ENCODE measurements at places on chromosomes 1 and 21.

DNA sequence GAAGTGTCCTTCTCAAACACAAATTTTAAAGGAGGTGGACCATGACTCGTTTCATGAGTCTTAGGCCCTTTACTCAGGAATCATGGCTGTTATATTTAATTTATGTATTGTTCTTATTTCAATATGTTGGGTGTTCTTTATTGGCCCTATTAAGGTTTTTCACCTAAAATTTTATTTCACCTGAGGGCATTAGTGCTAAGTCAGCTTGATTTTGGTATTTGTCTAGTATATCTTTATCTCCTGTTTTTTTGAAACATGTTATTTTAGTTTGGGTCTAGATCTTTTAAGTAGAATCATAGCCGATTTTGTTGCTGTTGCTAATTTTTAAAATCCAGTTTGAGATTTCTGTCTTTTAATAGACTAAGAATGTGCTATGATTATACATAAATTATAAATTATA, 430.4 kb downstream of the RPS6KC1 start:
- DNase-seq: no peak

GRCh38 chr1:212218065-212218464, 67.1 kb upstream of the PPP2R5A start:
- DNase-seq: no peak

DNA sequence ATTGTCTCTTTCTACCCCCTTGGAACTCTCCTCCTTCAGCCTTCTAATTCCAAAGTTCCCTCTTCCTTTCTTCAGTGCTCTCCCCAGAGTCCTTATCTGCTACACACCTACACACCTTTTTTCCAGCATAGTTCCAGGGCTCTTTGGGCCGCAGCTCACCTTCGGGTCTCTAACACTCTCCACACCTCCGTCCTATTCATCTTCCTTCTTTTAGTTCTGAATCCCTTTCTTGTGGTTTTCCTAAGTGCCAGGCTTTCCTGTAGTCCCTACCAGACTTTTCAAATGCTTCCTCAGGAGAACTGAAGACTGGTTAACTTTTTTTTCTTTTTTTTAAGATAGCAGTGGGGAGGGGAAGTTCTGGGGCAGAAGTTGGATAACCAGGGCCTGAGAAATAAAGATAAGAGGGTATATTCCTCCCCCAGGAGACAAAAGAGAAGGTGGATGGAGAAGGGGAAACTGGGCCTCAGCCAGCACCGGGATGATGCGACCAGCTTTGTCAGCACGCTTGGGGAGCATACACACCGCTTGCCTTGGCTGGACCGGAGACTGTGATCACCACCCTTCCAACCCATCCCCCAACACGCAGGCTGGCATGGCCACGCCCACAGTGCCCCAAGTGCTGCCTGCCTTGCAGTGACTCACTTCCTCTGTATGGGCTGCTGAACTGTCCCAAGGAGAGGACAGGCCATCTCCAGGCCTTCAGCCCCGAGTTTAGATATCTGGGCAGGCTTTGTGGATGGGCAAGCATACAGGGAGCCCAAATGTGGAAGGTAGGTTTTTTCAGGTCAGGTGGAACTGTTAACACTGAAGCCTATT, 2.5 kb upstream of the CERS2 start:
- peak; percentile 63 for DNase-seq

DNA sequence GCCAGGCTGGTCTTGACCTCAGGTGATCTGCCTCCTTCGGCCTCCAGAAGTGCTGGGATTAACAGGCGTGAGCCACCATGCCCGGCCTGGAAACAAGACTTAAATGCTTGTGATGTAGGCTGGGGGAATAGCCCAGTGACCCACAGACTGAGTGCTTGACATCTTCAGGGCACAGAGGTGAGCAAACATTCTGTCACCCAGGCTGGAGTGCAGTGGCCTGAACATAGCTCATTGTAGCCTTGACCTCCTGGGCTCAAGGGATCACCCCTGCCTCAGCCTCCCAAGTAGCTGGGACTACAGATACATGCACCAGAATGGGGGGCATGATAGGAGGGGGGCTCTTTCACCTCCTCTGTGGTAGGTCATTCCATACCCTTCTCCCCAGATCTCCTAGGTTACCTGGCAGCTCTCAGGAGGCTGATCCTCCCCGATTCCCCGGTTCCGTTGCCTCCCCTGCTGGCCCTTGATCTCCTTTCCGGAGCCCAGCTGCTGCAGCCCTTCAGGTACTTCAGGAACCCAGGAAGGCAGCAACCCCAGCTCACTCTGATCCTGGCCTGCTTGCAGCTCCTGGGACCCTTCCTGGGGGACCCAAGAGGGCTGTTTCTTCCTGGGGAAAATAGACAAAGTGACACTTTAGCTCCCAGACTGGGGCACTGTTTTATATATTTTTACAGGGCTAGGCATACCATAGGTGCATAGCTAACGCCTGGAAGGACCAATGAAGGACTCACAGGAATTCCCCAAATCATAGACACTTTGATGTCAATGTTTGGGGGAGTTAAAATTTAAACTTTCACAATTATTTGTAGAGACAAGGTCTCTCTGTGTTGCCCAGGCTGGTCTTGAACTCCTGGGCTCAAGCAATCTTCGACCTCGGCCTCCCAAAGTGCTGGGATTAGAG, 11.8 kb downstream of the SPATA21 start:
- DNase-seq: no peak

DNA sequence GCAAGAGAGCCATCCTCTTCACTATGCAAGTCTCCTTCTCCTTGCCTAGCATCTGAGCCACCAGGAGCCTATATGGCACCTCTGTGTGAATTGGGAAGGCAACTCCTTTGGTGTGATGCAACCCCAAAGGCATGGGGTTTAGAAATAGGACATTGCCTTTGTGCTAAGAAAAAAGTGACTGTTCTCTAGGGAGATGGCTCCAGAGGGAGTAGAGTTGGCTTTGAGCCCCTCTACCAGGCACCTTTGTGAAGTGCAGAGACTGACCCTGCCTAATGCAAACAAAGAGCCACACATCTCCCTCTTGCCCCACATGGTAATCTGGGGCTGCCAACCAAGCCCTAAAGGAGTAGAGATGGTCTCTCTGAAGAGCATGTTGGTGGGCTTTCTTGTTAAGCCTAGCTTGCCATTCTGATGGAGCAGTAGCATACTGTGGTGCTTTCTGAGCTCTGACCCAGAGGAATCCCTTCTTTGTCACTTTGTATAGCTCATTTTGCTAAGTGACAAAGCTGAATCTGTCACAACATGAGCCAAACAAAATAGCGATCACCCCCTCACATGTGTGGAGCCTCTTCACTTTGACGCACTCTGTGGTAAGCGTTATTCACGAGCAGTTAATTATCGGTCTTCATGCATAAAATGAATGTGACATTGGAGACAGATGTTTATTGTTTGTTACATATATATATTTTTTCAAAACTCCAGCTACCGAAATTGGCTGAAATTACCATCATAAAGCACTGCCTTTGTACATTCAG, 74.4 kb downstream of the RWDD3 start:
- no peak for DNase-seq

DNA sequence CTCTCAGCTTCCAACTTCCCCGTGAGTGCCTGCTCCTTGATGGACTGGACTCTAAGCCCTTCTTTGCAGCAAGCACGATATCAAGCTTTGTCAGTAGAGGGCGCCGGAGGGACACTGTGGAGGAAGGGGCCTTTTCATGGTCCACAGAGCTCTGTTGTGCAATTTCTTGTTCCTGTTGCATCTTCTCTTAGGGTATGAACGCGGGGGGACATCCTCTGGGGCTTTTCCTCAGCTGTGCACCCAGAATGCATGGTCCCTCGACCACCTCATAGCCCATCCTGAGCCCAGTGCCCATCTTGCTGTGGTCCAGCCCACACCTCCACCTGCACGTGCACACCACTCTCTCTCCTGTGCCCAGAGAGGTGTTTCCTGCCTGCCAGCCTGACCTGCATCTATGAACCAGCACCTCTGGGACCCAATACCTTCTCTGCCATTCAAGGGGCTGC, 556.8 kb downstream of the PTPRU start:
- peak; percentile 46 for DNase-seq
